ENCODE measurements at places on chromosomes 11 and 22.

DNA sequence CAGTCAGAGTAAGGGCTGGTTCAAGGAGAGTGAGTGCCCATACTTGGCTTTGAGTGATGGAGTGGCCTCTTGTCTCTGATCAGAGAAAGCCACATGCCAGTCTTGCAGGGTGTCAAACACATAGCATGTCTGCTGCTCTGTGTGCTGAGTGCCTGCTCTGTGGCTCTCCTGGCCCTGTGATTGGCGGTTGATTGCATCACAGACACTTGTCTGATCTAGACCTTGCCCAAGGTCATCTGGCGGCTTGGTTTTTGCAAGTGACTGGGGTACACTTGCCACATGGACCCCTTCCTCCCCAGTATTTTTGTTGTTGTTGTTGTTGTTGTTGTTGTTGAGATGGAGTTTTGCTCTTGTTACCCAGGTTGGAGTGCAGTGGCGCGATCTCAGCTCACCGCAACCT is 10.3 kb downstream of the OSBP2 start:
- no peak for DNase-seq

- no peak for DNase-seq
Observed at GRCh38 chr11:86800076-86800959, at the start of gene PRSS23. PRSS23 (plus strand) TSS chr11:86800542; CDS start chr11:86807644, 7,102 bp downstream.

DNA sequence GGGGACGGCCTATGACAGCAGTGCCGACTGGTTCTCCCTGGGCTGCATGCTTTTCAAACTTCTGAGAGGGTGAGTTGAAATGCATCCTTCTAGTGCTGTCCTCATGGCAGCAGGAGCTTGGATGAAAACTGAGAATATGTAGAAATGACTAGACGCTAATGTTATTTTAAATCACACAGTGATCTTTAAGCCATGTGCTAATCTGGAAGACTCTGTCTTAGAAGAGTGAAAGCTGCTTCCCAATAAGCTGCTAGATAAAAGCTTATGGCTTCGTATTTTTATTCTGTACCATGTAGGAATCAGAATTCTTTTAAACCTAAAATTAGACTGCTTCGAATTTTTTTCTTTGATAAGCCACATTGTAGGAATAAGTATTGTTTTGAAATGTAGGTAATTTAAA is 46.8 kb upstream of the MYO18B start:
- no peak for DNase-seq

- DNase-seq, result no peak
Observed at GRCh38 chr22:45648301-45649117, 23.1 kb upstream of the ATXN10 start.

DNA sequence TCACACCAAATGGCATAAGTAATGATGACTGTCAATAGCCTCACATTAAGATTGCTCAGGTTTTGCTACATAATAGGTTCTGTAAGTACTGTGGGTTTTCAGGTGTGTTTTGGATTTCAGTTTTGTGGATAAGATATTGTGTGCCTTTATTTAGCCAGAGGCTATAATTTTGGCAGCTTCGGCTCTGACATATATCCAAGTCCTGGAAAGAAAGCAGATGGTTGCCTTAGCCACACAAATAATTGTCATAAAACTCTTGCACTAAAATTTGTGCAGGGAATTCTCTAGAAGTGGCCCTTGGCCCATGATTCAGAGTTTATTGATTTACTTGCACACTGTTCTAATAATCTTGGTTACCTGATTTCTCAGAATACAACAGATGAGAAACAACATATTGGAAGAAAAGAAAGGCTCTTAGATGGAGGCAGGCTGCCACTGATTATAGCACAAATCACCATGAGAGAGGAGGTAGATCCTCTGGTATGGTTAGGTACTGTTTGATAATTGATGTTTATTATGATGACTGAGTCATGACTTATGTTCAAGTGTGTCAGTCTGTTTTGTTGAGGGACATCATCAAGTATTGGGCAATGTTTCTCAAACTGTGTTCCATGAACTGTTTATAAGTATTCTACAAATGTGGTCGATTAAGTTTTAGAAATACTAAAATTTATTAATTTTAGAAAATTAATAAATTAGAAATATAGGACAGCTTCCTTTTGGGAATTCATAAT is 9.6 kb downstream of the REXO2 start:
- no peak for DNase-seq

DNA sequence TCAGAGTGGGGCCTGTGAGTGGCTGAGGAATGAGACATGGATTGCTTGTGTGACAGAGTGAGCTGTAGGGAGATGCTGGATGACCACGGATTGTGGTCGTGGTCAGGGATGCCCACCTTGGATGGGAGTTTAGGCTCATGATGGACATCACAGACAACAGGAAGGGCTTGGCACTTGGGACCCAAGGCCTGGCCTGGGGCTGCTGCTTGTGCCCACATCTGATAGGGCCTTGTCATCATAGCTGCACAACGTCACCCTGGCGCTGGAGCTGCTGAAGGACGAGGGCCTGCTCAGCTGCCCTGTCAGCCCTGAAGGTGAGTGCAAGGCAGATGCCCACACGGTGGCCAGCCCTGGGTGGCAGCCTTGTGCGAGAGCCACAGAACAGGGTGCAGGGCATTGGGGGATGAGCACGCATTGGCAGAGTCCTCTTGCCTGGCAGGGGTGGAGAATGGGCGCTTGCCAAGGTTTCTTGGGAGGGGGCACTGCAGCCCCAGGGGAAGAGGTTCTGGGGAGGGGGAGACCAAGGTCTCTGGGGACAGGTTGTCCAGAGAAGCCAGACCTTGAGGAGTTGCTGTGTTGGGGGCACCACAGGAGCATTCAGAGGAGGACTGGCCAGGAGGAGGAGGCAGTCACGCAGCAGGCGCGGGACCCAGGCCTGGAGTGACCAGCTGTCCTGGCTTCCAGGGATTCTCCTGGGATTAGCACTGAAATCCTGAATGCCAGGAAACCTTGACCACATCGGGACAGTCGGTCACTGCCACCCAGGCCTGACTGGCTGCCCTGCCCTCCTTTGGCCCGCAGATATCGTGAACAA is 25.0 kb downstream of the PARVG start:
- DNase-seq, result no peak

DNA sequence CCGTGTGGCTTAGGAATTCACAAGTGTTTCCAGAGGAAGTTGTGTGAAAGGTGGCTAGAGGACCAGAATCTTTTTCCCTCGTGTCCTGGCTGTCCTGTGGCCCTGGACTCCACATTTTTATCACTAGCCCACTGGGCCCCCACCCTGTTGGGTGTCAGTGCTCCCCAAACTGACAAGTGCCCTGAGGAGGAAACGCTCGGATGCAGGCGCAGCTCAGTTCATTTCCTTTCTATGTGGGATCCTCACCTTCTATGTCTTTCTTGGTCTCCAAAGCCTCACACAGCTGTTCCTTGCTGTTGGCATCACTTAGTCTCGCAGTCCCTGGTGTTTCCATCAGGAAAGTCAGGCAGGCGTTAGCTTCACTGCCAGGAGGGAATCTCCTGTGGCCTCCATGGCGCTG is 68.0 kb upstream of the KCNQ1OT1 start:
- DNase-seq, result no peak

DNA sequence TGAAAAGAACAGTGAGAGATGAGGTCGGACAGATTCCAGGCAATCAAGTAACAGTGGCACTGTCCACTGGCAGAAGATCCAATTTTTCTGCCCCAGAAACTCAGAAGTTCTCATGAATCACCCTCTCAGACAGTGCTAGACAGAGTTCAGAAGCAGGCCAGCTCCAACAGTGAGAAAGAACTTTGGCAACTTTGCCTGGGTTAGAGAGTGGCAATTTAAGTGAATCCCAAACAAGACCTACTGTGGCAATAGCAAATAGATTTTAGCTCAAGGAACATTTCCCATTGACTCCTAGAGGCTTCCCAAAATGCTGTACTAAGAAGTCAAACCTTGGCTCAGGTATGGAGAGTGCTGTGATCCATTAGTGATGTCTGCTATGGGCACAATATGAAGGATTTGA is 12.3 kb downstream of the CD44 start:
- no peak for DNase-seq

GRCh38 chr11:43943931-43944751 is 1.7 kb downstream of the C11orf96 start:
- DNase-seq, result no peak

DNA sequence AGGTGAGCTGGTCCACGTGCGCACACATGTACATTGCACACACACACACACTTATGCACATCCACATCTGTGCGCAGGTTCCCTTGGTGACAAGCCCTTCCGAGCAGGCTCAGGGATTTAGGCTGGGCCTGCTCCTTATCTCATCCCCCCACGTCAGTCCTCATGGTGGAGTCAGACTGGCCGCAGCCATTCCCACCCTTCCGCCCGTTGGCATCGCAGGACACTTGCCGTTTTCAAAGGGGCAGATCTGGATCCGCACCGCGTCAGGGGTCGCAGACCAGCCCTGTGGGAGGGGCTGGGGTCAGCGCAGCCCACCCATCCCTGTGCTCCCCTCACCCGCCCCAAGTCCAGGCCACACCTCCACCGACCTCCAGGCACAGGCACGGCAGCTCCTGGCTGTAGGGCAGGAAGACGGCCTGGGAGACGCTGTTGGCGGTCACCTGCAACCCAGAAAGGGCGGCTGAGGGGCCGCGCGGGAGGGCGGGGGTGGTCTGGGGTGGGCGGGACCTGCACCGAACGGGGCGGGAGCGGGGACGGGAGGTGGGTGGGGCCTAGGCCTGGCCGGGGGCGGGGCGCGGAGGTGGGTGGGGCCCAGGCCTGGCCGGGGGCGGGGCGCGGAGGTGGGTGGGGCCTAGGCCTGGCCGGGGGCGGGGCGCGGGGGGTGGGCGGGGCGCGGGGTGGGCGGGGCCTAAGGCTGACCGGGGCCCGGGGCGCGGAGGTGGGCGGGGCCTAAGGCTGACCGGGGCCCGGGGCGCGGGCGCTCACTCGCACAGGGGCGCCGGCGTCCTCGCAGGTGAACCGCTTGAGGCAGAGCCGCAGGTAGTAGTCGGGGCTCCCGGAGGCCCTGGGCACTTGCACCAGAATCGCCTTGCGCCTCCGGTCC is 13.3 kb downstream of the IL17REL start:
- no peak for DNase-seq

- DNase-seq, result no peak
Observed at GRCh38 chr11:128165572-128165971, 421.8 kb downstream of the ETS1 start.

DNA sequence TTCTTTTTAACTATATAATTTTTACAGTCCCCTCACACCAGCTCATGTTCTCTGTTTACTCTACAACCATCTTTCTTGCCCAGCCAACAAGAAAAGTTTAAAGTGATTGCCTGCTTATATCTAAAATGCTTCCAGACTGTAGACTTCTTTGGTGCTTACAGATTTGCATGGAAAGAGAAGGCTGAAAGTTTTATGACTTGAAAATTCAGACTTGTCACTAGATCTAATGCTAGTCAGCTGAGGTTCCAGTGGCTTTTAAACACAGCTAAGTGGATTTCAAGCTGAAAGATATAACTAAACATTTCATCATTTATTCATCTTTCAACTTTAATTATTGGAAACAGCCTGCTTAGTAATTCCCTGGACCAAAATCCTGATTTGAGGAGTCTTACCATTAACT is 178.4 kb downstream of the NAV2 start:
- no peak for DNase-seq
